Retina (tissue), 1 donor: ENCODE measurements at places on chromosomes 5 and 9.

DNA sequence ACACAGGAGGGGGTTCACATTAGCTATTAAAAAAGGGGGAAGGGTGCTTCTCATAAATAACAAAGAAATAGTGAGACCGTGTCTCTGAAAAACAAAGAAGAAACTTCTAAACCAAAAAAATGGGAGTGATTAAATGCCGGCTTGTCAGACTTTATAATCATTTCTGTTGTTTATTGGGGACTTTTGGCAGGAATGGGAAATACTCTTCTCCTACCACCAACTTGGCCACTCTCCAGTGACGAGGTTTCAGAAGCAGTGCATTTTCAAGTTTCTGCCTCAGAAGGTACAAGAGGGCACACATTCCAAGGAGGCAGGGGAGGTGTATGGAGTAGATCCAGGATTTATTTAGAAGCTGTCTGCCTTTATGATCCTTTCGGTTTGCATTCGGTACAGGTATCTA, 46.2 kb downstream of the LIX1 start:
- no peak for DNase-seq

GRCh38 chr9:3980771-3981170, 319.1 kb downstream of the GLIS3 start:
- DNase-seq: peak; percentile 45

- no peak for DNase-seq
Measured at GRCh38 chr9:38732885-38733284, 13.0 kb upstream of the FAM240B start.

DNA sequence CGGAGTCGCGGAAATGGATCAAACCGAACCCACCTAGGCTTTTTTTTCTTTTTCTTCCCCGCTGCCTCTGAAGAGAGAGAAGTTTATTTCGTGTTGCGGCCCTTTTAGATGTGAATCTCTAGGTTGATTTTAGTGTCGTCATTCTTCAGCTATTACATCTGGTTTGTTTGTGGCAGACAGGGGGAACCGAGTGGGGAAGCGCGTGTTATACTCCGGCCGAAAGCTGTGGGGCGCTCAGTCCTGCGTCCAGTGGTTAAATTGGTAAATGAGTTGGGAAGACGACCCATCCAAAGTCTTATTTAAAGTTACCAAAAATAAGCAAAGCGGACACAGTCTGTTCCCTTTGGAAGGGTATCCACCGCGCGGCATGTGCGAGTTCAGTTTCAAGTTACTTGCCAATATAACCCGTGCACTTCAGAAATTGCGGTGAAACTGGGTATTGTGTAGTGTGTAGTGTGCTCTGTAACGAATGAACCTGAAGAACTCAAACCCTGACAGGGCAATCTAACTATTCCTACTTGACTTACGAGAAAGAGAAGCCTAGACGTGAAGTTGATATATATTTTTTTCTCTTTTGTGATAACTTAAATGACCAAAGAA, 1.3 kb downstream of the MAN2A1 start:
- DNase-seq: no peak

GRCh38 chr5:77298146-77298545, 87.7 kb downstream of the PDE8B start:
- no peak for DNase-seq

- DNase-seq: no peak
Measured at GRCh38 chr5:59489551-59489950, 404.0 kb downstream of the PDE4D start.

DNA sequence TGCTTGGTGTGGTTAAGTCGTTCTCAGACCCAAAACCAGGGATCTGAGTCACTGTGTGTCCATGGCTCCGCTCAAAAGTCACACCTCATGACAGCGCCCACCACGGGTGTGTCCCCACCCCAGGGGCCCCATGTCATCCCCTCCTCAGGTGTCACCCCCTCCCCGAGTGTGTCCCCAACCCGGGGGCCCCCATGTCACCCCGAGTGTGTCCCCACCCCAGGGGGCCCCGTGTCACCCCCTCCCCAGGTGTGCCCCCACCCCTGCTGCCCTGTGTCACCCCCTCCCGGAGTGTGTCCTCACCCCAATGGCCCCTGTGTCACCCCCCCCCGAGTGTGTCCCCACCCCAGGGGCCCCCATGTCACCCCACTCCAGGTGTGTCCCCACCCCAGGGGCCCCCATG, 5.1 kb downstream of the LRRC14B start:
- DNase-seq: no peak

- no peak for DNase-seq
Measured at GRCh38 chr9:133403766-133404453, 13.9 kb downstream of the REXO4 start.

GRCh38 chr9:128394379-128395168, 23.4 kb downstream of the URM1 start:
- no peak for DNase-seq

DNA sequence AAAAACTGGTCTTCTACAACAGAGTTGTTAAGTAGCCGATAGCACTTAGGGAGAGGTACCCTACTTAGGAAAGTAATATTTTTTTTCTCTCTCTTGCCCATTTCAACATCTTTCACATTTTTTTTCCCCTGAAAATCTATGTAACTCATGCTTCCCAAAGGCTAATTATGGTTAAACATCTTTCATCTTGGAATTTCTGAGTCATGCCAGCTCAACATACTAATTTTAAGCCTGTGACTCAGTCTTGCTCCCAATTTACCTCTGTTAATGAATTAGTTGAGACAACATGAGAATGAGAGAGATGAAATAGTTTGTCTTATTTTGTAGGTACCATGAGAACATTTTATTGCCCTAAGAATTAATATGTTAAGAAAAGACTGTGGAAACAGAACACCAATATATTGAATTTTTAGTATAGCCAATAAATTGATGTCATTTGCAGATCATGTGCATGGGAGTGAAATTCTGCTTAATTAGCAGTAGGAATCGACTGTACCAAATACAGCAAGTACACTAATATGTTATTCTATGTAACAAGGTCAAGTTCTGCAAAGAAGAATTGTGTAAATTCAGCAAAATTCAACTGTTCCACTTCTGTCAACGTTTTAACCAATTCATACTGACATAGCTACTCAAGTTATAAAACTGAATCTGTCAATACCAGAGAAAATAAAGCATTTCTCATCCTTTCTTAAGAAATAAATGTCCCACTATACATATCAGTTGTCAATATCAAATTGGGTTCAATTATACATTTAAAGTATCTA, 550.0 kb downstream of the PTPRD start:
- no peak for DNase-seq

GRCh38 chr9:114662081-114662989, 4.7 kb upstream of the TEX53 start:
- DNase-seq: peak; percentile 61

DNA sequence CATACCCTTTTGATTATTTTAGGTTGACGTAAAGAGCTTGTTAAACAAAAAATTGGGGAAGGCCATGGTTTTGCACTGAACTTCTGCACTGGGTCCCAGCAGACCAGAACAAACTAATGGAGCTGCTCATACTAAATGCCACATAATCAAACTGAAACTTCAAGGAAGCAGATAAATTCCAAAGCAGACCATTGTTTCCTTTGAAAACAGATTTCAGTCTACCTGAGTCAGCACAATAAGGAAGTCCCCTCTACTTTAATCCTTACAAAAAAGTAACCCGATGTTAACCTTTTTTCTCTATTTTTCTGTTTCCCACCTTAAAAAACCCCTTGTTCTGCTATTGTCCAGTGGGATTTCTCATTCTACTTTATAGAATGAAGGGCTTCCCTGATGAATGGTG, 39.2 kb downstream of the WDR36 start:
- no peak for DNase-seq

- DNase-seq: no peak
Measured at GRCh38 chr5:88606626-88607025, 276.4 kb downstream of the MEF2C start.

DNA sequence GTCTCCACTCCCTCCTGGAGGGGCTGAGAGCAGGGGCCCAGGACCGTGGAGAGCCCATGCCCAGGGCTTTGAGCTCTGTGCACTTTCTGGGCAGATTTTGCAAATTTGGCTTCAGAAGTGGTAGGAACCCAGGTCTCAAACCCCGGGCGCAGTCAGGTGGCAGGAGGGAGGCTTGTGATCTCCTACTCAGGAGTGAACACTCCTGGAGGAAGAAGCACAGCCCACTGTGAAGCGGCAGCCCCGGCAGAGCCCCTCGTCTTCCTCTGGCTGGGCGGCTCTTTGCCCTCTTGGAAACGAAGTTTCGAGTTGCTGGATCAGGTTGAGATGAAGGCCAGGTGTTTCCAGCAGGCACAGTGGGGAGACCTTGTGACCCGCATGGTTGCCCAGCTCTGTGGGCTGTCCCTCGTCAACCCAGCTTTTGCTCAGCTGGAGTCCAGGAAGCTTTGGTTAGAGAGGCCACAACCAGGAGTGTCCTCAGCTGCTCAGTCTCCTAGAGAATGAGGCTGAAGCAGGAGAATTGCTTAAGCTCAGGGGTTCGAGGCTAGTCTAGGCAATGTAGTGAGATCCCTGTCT, 48.5 kb downstream of the WNK2 start:
- no peak for DNase-seq
